ENCODE measurements at places on chromosomes 2 and 18.

DNA sequence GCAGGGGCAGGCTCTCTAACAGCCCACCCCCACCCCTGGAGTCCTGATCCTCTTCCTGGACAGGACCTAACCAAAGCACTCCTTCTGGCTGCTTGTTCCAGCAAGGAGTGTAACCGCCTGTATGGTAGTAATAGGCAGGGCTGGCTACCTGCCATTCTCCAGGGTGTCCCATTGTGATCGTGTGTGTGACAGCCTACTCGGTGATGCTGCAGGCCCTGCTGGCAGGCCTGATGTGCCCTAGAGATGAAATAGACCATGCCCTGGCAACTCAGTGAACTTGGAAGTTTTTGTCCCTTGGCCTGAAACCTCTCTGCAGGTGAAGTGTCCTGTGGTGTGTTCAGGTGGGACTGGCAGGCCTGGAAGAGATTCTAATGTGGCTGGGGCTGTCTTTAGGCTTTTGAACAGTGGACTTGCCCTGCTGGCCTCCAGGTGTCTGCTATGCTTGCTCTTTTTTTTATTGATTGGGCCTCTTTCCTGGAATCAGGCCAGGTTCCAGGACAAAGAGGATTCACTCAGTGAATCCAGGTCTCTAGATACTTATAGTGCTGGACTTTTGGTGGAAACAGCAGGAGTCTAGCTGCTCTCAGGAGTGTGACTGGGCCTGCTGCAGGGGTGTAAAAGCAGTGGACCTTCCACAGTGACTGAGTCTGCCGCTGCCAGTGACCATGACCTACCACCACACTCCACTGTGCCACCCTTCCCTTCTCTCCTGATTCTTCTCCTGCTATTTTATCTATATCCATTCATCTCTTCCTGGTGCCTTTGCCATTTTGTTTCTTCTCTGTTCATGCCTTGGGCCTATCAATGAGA, 132.1 kb downstream of the CTIF start:
- no peak for DNase-seq

GRCh38 chr2:201866643-201867473, 60.5 kb downstream of the CDK15 start:
- DNase-seq = no peak

GRCh38 chr2:123870881-123871276, 154.2 kb upstream of the CNTNAP5 start:
- DNase-seq = no peak

DNA sequence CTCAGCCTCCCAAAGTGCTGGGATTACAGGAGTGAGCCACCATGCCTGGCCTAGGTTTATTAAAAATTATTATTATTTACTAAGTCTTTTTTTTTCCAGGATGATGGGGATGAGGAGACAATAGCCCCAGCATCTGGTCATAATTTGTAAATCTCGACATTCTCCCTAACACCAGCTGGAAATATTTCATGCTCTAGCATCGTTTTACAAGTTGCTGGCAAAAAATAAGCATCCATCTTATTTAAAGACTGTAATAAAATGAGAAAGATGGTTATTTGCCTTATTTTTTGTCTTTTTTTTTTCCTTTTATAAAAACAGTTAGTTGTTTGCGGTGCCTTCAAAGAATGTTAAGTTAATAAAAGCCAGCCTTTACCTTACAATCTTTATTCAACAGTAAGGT, 56.7 kb downstream of the SF3B1 start:
- no peak for DNase-seq

DNA sequence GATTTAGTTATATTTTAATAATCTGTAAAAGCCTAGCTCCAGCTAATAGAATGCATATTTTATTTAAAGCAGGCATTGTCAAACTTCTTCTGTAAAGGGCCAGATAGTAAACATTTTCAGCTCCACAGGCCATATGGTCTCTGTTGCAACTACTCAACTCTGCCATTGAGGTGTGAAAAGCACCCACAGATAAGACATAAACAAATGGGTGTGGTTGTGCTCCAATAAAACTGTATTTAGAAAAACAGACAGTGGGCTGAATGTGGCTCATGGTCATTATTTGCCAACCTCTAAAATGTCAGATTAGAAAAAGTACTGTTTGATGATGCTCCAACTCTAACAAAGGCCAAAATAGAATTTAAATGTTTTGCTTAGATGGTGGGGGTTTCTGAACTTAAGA, 519.9 kb downstream of the RNF144A start:
- no peak for DNase-seq

GRCh38 chr2:71680925-71681324, 227.6 kb downstream of the DYSF start:
- DNase-seq = no peak

- no peak for DNase-seq
Observed at GRCh38 chr18:22074282-22075070, 94.9 kb upstream of the GATA6 start.

DNA sequence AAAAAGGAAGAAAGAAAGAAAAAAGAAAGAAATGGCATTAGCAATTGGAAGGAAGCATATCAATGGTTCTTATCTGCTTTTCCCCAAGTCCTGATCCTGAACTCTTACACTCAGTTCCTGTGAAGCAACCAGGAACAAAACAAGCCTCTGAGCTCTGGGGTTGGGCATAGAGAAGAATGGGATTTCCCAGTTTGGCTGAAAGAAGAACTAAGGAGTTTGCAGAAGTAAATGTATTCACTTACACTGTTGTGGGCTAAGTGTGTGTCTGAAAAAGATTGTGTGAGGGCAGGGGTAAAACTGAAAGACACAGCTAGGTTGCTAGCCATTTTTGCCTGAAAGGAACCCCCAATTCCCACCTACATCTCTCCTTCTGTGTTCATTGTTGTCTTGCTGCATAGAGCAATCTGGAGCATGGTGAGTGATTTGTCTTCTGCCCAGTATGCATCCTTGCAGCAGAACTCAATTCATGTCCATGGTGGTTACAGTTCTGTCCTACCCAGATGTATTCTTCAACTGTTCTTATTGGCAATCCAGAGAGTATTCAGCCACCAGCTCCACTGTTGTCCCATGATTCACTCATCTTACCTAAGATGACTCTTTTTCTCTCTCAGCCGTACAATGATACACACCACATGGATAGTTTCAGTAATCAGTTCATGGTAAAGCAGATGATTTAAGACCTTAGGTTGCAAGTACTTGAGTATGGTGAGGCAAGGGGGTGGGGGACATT, 348.7 kb downstream of the ARHGAP15 start:
- peak; percentile 9 for DNase-seq

DNA sequence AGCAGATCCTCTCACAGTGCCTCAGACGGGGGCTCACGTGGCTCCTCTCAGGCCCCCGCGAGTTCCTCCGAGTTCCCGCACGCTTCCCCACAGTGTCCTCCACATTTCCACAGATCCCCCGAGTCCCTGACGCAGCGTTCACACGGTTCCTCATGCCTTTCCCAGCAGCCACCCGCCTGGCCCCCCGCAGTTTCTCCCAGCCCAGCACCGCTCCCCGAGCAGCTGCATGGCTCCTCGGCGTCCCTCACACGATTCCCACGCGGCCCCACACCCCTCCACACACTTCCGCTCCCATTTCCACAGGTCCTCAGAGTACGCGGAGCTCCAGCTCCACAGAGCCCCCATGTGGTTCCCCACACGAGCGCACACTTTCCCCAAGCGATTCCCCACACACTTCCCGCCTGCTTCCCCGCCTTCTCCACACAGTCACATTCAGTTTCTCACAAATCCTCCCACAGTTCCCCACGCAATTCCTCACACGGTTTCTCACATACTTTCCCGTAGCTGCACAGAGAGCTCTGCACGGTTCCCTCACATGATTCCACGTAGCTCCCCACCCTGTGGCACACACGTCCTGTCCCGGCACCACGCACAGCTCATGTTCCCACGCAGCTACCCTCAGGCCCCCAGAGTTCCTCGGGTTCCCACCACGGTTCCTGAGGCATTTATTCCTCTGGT, 39.9 kb downstream of the KIF1A start:
- no peak for DNase-seq

DNA sequence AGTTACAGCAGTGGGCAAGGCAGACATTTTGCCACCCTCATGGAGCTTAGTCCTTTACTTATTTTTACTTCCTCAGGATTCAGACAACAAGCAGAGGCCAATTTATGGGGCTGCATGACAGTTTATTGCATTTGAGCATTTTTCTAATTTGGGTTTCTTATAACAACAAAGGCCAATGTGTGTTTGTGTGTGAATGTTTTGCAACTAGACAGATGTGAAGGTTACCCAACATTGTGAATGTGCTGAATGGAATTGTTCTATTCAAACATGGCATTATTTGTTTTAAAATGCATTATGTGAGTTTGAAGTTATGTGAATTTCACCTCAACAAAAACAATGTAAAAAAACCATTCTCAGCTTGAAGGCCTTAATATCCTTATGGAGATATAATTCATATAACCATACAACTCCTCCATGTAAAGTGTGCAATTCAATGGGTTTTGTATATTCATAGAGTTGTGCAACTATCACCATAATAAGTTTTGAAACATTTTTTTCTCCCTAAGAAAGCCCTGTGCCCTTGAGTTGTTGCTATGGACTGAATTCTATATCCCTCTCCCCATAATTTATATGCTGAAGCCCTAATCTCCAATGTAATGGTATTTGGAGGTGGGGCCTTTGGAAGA, 57.3 kb downstream of the CCDC195 start:
- DNase-seq = peak; percentile 23

DNA sequence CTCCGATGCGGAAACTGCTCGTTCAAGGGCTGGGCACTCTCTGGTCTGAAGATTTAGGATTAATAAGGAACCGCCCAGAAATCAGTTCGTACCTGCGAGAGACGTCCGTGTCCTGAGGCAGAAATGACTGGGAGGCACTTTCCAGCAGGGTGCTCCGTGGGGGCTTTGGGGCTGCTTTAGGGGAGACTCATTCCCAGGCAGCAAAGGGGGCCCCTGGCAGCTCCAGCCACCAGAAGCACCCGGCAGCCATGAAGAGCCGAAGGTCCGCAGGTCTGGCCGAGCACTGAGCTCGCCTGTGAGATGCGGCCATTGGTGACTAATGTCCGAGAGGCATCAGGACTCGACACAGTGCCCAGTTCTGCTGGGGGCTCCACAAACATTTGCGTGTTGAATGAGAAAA, 20.9 kb downstream of the KCNG2 start:
- DNase-seq = no peak

DNA sequence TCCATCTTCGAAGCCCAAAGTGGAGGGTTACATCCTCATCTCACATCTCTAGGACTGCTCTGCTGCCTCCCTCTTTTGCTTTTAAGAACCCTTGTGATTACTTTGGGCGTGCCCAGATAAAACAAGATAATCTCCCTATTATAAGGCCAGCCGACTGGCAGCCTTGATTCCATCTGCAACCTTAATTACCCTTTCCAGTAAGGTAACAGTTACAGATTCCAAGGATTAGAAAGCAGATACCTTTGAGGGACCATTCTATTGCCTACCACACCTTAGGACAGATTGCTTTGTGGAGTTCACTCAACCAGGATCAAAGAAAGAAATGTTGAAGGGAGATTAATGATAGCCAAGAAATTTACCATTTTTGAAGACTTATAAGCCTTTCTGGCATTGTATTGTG, 250.8 kb upstream of the ACVR2A start:
- DNase-seq = peak; percentile 94

DNA sequence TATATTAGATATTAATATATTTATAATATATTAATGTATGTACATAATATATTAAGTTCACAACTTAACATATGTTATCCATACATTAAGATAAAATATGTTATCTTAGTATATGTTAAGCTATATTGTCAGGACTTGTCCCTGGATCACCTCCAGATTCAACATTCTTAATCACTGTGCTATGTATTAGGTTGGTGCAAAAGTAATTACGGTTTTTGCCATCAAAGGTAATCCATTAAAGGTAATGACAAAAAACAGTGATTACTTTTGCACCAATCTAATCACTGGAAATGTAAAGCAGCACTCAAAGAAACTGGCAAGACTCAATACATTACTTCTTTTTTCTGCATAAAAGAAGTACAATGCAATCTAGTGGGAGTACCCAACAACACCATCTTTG, 1099.0 kb upstream of the SLC39A10 start:
- DNase-seq = no peak

- DNase-seq = no peak
Observed at GRCh38 chr18:24414349-24415003, 12.0 kb upstream of the IMPACT start.

GRCh38 chr2:88058191-88058590, 2.6 kb upstream of the KRCC1 start:
- DNase-seq = peak; percentile 27

- peak; percentile 53 for DNase-seq
Observed at GRCh38 chr2:133541797-133542196, 26.5 kb downstream of the NCKAP5 start.

DNA sequence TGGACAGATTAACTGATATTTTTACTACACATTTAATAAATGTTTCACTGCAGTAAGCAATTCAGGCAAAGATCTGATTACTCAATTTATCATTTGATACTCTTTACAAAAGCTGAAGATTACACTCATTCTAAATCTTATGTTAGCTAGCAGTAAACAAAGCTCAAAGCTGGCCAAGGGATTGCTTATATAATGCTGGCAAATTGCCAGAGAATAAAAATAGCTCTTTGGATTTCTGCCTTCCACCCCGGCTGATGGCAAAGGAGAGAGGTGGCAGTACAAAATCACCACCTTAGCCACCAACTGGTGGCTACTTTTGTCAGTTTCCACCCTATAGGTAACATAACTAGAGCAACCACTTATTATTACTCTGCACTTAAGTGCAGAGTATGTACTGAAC, 320.5 kb downstream of the FSIP2 start:
- DNase-seq = peak; percentile 91

- peak; percentile 85 for DNase-seq
Observed at GRCh38 chr2:186535861-186536260, 49.8 kb downstream of the ZC3H15 start.

GRCh38 chr2:164439885-164440284, 181.4 kb downstream of the GRB14 start:
- peak; percentile 60 for DNase-seq

DNA sequence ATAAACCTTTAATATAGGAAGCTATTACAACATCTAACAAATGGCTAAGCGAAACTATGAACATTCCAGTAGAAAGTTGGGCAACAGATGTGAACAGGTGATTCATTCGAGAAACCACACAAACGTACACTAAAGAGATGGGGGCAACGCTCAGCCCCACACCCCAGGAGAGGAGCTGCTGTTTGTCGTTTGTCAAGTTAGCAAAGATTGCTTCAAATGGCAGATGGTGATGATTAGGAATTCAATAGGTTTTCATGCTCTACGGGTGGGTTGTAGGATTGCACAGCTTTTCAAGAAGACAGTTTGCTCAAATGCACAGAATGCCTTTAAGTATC, 154.7 kb upstream of the HDAC4 start:
- DNase-seq = no peak

GRCh38 chr18:8133032-8133431, 476.2 kb upstream of the RAB12 start:
- no peak for DNase-seq
